ENCODE measurements at places on chromosomes 3 and 15. TPM values are rescaled to one million over a fixed set of nuclear protein-coding genes. Genes with fewer than 3 reads are reported as not detected.

C3orf52 gene
- total RNA-seq = 55.1 TPM

XCR1 gene
- total RNA-seq = not detected

AGBL1 gene
- not detected for total RNA-seq

RBPMS2 gene
- 0.36 TPM for total RNA-seq

STOML1 gene
- total RNA-seq = 13.5 TPM

CD200R1L gene
- total RNA-seq = not detected

RASL12 gene
- total RNA-seq = not detected

CCPG1 gene
- total RNA-seq = 17.6 TPM

RPL32 gene
- 1,030 TPM for total RNA-seq

CYP11A1 gene
- total RNA-seq = 2.6 TPM

ZNF35 gene
- total RNA-seq = 8.3 TPM

SOX2 gene
- total RNA-seq = not detected

P2RY14 gene
- total RNA-seq = not detected

TTLL13 gene
- total RNA-seq = not detected

FRMD5 gene
- total RNA-seq = 3.0 TPM

UNC45A gene
- total RNA-seq = 30.8 TPM

LEKR1 gene
- 0.06 TPM for total RNA-seq

OR5H2 gene
- not detected for total RNA-seq

All from epithelial cell of proximal tubule (primary cell).